ENCODE measurements at places on chromosomes 2 and 18.

- DNase-seq: no peak
Observed at GRCh38 chr2:128347171-128347558, 28.5 kb upstream of the HS6ST1 start.

GRCh38 chr18:63832470-63832869, 55.0 kb upstream of the SERPINB2 start:
- peak; percentile 93 for DNase-seq

DNA sequence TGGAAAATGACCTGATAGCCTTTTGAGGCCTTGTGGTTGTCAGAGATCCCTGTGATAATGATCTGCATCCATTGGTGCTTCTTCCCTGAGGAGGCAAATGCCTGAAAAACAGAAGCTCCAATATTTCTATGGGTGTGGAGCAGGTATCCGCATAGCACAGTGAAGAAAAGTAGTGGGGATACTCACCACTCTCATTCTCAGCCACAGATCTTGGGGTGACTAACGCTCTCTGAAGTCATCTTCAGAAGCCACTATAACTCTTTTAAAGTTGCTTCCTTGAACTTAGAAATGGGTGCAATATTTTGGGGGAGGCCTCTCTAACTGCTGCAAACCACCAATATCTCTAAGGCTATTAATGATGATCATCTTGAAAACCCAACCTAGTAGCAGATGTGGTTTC, 46.2 kb downstream of the ARHGAP15 start:
- no peak for DNase-seq

DNA sequence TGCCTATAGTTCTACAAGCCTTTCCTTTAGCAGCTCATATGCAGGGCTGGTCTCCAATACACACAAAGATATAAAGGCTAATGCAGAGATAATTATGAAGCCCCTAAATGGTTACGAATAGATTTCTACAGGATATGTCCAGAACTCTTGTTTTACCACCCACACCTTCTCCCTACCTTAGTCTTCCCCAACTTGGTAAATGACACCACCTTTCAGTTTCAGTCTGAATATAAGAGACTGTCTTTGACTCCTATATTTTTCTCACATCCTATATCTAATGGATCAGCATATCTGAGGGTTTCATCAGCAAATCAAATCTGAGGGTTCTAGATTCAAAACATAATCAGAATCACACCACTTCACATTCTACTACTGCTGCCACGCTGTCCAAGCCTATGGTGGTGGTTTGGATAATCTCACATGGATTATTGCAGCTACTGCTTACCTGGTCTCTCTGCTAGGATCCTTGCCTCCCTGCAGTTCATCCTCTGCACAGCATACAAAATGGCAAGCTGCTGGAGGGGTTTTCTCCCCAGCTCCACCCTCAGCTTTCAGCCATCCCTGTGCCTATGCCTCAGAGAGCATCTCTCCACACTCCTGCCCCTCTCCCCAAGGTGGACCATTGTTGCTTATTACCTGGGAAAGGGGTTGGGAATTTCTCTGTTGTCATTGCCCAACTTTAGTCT, 178.0 kb upstream of the SPOPL start:
- DNase-seq: no peak

DNA sequence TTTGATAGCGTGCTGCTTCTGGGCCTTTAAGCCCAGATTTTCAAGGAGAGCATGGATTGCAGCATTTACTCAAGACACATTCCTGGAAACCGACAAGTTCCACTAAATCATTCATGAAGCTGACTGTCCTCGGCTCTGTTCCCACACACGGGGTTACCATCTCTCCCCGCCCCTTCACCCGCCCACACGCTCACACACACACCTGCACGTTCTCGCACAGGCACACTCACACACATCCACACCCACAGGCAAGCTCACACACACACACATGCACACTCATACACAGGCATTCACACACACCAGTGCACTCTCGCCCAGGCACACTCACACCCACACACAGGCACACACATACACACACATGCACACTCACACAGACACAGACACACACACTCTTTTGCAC, 150.0 kb upstream of the AGAP1 start:
- no peak for DNase-seq

DNA sequence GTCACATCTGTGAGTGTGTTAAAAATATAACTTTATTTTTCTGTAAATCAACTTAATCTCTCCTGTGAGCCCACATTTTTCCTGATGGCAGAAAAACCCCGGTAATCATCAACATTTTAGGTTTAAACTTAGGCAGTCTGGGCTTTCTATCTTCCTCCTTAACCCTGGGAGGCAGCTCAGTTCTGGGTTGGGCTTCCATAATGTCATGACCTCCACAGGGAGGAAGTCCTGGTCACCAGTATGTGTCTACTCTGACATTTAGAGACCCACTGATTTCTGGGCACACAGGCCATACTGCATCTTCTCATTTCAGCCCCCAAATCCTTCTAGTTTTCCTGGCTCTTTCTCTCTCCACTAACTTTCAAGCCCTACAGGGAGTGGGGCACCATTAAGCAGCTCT, 181.2 kb downstream of the DYSF start:
- no peak for DNase-seq

All from HCEC 1CT (cell line).